ENCODE measurements at places on chromosomes 2 and 18.

GRCh38 chr2:138779781-138780445, at the start of gene NXPH2:
Gene NXPH2 (minus strand): TSS chr2:138780390. CDS start chr2:138780241, 149 bp downstream.
- no peak for DNase-seq

DNA sequence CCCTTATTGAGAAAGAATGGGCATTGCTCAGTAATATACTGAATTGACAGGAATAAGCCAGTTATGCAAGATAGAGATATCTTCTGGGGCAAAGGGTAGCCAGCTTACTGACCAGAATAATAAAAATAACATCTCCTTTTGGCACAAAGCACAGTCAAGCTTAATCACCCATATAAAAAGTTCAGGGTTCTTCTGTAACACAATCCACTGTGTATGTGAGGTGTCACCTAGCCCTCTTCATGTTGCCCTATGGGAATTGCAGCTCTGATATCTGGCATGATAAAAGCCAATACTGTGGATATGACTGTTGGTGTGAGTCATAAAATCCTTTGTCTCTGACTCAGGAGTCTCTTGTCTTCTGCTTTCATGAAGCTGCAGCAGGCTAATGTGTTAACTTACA, 90.8 kb downstream of the DSEL start:
- no peak for DNase-seq

DNA sequence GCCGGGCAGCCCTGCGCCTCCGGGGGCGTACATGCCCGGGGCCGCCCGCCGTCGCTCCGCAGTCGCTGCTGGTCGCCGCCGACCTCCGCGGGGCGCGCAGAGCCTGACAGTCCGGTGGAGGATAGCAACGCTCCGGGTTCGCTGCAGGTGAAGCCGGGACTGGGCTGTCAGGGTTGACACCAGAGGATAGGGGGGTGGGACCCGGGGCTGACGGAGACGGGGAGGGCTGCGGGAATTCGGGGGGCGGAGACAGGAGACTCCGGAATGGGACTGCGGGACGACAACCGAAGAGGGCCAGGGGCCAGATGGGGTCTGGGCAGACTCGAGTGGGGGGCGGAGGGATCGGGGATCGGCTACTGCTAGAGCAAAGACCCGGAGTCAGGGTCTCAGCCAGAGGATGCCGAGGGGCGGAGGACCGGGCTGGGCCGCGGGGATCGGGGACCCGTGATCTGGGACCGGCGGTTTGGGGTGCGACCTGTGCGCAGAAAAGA, 403 bp downstream of the TMEM127 start:
- peak; percentile 42 for DNase-seq

GRCh38 chr18:55550471-55550870, 37.5 kb downstream of the TCF4 start:
- DNase-seq, result no peak

GRCh38 chr2:64876137-64876647, 113.0 kb upstream of the SLC1A4 start:
- DNase-seq, result no peak

DNA sequence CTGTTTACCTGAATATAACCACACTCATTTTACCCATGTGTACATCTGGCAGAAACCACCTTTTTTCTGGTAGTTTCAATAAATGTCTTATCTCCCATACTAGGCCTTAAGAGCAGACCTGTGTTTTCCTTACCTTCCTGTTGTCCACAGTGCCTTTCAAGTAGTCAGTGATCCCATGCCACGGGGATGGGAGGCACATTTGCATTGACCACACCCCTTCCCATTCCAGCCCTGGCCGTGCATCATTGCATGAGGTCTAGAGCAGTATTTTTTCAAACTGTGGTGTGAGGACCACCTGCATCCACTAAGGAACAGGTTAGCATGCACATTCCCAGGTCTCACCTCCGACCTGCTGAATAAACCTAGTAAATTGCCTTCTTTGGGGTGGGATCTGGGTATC, 165.2 kb upstream of the FOSL2 start:
- no peak for DNase-seq

DNA sequence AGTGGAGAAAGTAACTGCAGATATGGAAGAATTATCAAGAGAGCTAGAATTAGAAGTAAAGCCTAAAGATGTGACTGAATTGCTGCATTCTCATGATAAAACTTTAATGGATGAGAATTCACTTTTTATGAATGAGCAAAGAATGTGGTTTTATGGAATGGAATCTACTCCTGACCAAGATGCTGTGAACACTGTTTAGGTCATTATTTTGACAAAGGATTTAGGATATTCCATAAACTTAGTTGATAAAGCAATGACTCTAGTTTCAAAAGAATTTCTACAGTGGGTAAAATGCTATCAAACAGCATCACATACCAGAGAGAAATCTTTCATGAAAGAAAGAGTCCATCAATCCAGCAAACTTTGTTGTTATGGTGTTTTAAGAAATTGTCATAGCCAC, 1317.7 kb upstream of the ACVR2A start:
- DNase-seq, result no peak

GRCh38 chr2:173456960-173457359, 102.3 kb downstream of the CDCA7 start:
- DNase-seq, result no peak

DNA sequence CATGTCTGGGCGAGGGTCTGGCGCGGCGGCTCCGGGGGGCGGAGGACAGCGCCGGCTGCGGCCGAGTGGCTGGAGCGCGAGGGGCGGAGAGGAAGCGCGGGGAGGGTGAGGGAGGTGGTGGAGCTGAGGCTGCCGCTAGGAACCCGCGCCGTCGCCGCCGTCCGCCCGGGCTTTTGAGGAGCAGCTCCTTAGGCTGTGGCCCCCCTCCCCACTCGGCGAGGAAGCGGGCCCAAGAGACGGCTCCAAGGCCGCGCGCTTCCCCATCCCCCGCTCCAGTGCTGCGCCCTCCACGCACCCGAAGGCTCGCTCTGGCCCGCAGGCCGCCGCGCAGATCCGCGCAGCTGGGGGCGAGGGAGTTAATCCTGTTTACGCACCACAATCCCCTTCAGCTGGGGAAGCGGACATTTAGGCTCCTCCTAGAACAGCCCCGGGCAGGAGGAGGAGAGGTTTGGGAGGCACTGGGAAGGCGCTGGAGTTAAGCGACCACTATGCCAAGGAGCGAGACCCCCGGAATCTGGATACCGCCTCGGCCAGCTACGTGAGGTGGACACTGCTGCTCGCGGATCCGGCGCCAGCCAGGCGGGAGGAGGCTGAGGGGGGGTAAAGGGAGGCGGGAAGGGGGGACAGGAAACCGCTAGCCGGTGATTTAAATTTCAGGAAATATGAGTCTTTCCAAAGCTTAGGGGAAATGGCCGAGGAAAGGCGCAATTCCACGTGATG, at the start of gene CNRIP1:
Gene CNRIP1 (minus strand): TSS at position 552 of the 720 bp plus-strand sequence. CDS start 549 bp downstream, at position 3.
- DNase-seq, result no peak

DNA sequence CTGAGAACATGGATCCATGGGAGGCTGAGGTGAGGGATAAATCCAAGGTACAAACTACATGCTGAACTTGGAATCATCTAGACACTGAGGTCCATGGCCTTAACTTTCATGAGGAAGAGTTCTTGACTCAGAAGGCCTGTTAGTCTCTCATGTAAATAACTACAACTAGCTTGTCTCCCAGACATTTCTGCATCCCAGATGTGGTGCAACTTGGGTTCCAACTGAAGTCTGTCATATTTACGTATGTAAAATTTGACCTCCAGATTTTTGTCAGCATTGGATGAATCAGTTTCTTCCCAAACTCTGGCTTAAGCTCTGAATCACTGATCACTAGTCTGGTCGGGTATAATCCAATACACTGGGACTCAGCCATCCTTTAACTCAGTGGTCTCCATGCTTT, 306.9 kb downstream of the PDE11A start:
- DNase-seq, result no peak

- no peak for DNase-seq
Observed at GRCh38 chr2:151976945-151977353, 121.9 kb downstream of the CACNB4 start.

- no peak for DNase-seq
Observed at GRCh38 chr2:229401171-229401865, 130.2 kb upstream of the PID1 start.

DNA sequence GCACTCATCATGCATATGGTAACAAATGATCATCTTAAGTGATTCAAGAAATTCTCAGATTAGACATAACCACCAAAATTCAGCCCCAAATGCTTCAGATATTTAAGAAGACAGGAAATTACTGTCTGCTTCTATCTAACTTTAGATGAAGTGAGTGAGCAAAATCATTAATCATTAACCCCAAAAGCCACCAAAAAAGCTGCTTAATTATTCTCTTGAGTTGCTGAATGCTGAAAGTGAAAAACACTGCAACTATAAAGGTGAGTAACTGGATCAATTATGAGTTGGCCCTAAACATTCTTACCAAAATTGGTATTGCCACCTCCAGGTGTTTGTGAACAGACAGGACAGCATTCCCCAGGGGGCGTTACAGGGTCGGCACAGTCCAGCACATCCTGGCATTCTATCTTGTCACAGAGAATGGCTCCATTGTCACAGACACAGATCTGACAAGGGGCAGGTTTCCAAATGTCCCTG, 69.6 kb downstream of the COL5A2 start:
- no peak for DNase-seq

- DNase-seq, result no peak
Observed at GRCh38 chr2:148651972-148652371, 7.4 kb downstream of the EPC2 start.

DNA sequence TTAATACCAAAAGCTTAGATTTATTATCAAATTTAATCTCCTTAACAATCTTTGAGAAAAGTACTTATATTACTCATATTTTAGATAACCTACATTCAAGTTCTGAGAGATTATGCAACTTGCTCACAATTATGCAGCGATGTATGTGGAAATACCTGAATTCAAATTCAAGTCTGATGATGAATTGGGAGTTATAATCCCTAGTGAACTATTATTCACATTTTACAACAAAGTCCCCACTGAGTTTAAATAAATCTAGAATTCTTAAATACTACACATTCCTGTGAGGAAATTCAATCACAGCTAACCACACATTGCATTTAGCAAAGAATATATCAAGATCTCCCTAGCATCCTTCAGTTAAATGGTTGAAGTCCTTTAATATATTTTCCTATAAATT, 278.4 kb downstream of the NOL4 start:
- no peak for DNase-seq

DNA sequence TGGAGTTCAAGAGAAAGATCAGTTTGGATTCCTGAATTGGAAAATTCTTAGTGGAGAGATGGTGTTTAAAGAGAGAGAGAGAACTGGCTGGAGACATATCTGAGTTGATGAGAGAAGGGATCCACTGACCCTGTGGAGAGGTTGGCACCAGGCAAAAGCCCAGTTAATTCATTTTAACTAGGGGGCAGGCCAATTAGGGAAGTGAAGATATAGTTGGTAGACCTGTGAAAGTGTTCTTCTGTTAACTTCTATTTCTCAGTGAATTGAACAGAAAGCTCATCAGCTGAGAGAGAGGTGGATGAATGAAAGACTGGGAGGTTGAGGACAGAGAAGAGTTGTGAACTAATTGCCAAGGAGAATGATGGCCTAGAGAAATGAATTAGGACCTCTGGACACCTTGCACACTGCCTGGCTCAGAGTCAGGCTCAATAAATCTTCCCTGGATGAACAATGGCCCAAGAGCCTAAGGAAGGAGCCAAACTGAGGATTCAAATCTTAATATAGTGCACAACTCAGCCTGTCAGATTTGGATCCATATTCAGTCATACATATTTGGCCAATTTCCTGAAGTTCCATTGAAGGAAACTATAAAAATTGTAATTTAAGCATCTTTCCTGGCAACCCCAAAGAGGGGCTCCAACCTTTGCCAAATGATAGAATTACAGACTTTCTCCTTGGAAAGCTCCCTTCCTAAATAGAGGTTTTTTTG, 82.2 kb upstream of the RMDN2 start:
- DNase-seq, result no peak

GRCh38 chr2:241885946-241886643, 16.6 kb downstream of the RTP5 start:
- no peak for DNase-seq

DNA sequence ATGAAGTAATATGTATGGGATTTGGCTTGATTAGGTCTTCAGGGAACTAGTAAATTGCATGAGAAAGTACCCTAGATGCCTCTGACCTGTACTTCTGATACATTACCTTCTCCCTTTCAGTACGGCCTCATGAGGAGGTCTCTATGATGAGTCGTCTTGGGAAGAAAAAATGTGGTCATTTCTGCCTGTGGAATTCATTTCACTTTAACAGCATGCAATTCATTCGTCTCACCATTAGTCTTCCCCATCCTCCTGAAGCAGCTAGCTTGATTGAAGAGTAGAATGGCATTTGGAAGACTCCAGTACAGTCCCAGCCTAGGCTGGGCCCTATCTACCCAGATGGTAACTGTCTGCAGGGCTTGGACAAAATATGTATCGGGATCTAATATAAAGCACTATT, 52.2 kb downstream of the TMX3 start:
- no peak for DNase-seq

GRCh38 chr2:71834796-71835195, 312.9 kb downstream of the CYP26B1 start:
- DNase-seq, result no peak

DNA sequence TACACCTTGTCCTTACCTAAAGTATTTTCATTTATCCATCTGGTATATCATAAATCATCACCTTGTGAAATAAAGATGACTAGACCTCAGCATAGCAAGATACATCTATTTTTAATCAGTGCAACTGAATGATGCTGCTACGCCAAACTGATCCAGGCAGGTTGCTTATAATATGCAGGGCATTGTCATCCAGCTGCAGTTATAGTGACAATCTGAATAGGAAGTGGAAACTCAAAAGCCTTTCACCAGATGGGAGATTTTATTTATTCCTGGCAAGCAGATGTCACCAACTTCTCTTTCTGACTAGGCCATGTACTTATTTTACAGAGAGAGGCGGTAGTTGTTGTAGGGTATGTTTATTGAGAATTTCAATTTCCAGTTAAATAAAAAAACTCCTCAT, 747.3 kb downstream of the ADCYAP1 start:
- no peak for DNase-seq

- DNase-seq, result no peak
Observed at GRCh38 chr18:24910221-24910620, 441.7 kb downstream of the ZNF521 start.

GRCh38 chr2:177161741-177162460, 50.7 kb upstream of the HNRNPA3 start:
- no peak for DNase-seq

GRCh38 chr18:48838921-48839818, 111.6 kb downstream of the SMAD7 start:
- peak; percentile 37 for DNase-seq

GRCh38 chr2:129735576-129735975, 243.9 kb upstream of the RAB6C start:
- no peak for DNase-seq

GRCh38 chr2:128178650-128179460, 87.9 kb downstream of the UGGT1 start:
- DNase-seq, result peak; percentile 56

- no peak for DNase-seq
Observed at GRCh38 chr2:24611631-24612030, 120.6 kb downstream of the NCOA1 start.

- DNase-seq, result no peak
Observed at GRCh38 chr2:211652327-211652726, 886.3 kb downstream of the ERBB4 start.

DNA sequence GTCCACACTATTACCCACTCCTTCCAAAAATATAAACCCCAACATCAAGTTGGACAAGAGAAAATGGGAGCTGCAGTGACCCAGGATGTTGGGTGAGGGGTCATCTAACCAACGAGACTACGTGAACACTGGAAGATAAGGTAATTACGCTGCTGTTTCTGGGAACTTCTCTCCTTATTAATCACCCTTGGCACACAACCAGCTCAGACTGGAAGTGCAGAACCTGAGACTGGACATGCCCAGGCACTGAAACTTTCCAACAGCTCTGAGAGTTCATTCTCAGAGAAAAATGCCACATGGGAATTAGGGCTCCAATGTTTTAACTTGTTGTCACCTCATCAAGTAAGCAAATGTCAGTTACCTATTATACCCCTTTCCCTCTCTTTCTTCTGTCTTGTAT, 135.3 kb downstream of the CCDC148 start:
- DNase-seq, result no peak

All from CD4-positive, alpha-beta T cell treated with Interleukin-4 for 1 hour (primary cell).